Ascending aorta (tissue), 2 donors: ENCODE measurements at places on chromosomes 2 and 18.

- no peak for DNase-seq
Observed at GRCh38 chr2:98310010-98310409, 36.2 kb upstream of the CNGA3 start.

GRCh38 chr18:58547864-58548263 is 81.0 kb downstream of the ALPK2 start:
- DNase-seq, result no peak

- DNase-seq, result no peak
Observed at GRCh38 chr2:65264821-65265670, 37.4 kb downstream of the ACTR2 start.

DNA sequence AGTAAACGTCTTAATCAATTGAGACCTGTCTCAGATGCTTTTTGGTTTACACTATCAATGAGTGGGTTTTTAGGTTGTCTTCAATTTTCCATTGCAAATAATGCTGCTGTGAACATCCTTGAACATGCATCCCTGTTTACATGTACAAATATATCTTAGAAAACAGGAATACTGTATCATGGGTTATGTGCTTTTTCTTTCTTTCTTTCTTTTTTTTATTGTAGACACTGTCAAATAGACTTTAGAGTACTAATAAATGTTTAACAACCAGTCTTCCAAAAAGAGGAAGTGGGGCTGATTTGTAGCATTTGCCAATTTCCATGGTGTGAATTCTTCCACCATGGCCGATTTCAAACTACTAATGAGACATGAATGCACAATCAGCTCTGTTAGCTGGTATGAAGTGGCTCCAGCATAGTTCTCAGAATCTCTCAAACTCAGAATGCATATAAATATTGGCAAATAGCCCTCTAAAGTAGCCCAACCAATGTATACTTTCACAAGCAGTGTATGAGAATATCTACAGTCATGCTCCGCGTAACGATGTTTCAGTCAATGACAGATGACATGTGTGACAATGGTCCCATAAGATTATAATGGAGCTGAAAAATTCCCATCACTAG is 50.3 kb upstream of the B3GNT2 start:
- DNase-seq, result no peak

- DNase-seq, result no peak
Observed at GRCh38 chr18:68147728-68148127, 567.2 kb downstream of the TMX3 start.

- peak; percentile 88 for DNase-seq
Observed at GRCh38 chr2:11155381-11156035, at the start of gene SLC66A3. Gene SLC66A3, plus strand, starts transcription at chr2:11155467. Its CDS starts 80 bp downstream, at chr2:11155547.

GRCh38 chr2:75466708-75467311 is 93.9 kb downstream of the EVA1A start:
- DNase-seq, result no peak

DNA sequence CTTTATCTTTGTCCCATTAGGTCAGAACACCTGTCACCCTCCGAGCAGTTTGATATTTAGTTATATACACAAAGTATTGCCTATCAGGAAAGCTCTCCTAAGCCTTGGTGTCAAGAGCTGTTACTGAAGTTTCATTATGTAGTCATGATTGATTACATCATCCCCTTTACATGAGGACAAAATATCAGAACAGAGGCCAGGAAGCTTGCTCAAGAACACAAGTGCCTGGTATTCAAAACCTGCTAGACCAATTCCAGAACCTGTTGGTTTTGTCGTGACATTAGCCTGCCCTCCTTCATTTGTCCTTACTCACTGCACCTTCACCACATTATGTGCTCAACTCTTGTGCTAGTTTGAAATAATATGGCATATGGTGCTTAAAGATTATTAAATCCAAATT is 377.1 kb downstream of the CDH19 start:
- DNase-seq, result no peak

DNA sequence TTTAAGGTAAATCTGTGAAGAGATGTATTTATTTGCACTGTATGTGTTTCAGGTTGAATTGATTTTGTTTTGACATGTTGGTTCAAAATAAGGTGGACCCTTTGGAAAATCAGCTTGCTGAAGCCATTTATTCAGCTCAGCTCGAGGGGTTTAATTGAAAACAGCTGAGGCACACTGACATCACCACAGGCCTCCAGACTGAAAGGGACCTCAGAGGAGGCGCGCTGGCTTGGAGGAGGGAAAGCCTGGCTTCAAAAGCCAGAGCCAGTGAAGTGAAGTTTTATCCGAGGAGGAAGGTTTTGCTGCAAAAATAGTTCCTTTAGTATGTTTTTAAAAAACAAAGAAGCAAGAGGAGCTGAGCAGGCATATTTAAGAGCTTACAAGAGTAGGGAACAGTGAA is 26.9 kb upstream of the DNMT3A start:
- no peak for DNase-seq

DNA sequence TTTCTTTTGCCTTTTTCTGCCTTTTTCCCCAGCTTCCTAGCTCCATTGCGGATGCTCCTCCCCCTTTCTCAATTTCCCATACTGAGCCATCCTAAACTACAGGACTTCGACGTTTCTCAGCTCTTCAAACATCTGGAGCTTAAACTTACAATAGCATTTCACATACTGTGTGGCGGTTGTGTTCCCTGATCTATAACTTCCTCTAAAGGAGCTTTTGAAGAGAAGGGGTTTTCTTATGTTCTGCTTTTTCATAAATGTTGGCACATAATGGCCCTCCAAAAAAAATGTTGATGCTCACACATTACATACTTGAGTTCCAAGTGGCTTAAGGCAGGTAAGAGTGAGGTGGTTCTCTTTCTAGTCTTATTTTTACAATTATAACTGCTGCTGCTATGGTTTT is 87.4 kb downstream of the RNF144A start:
- DNase-seq, result no peak

GRCh38 chr2:64139956-64140355 is 4.3 kb downstream of the PELI1 start:
- no peak for DNase-seq

- DNase-seq, result no peak
Observed at GRCh38 chr2:145725876-145726275, 1206.0 kb upstream of the ZEB2 start.

GRCh38 chr2:102051692-102052277 is 60.0 kb downstream of the IL1R2 start:
- no peak for DNase-seq

DNA sequence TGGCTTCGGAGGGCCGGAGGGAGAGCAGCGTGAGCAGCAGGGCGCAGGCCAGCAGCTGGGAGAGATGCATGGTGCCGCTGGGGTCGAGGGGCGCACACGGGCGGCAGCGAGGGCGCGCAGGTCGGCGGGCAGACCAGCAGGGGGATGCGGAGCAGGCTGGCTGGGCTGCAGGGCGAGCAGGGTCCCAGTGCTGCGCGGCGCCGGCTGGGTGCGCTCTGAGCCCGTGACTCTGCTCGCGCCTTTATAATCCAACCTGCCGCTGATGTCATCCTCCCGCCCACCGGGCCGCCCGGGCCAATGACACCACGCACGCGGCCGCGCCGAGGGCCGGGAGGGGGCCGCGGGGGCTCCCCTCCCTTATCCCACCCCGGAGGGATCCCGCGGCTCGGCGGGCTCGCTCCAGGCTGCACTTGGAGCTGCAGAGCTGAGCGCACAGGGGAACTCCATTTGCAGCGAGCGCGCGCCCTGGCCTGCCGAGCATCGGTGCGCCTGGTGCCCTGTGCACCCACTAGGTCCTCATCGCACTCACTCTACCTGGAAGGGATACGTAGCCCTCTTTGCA is at the start of gene NPPC:
Gene NPPC (minus strand): TSS at position 217 of the 562 bp plus-strand sequence. CDS start 147 bp downstream, at position 70.
- no peak for DNase-seq

GRCh38 chr2:117703858-117704257 is 110.6 kb upstream of the DDX18 start:
- no peak for DNase-seq

DNA sequence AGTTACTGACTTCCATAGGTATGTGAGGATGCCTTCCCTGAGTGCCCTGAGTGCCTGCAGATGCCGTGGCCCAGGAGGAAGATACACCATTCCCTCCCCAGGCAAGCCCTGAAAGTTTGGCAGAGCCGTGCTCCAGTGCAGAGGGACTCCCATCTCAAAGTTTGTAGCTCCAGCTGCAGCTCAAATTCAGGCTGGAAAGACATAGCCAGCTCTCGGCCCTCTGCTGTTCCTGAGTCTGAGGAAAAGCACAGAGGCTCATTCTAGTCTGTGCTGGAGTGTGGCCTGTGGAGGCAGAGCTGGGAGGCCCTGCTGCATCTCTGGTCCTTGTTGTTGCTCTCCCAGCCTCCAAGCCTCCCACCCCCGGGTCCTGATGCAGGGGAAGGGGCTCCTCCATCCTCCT is 15.9 kb upstream of the TPO start:
- DNase-seq, result no peak

GRCh38 chr2:236176417-236176816 is 8.2 kb upstream of the GBX2 start:
- no peak for DNase-seq

- no peak for DNase-seq
Observed at GRCh38 chr2:114068438-114068837, 178.5 kb downstream of the ACTR3 start.

DNA sequence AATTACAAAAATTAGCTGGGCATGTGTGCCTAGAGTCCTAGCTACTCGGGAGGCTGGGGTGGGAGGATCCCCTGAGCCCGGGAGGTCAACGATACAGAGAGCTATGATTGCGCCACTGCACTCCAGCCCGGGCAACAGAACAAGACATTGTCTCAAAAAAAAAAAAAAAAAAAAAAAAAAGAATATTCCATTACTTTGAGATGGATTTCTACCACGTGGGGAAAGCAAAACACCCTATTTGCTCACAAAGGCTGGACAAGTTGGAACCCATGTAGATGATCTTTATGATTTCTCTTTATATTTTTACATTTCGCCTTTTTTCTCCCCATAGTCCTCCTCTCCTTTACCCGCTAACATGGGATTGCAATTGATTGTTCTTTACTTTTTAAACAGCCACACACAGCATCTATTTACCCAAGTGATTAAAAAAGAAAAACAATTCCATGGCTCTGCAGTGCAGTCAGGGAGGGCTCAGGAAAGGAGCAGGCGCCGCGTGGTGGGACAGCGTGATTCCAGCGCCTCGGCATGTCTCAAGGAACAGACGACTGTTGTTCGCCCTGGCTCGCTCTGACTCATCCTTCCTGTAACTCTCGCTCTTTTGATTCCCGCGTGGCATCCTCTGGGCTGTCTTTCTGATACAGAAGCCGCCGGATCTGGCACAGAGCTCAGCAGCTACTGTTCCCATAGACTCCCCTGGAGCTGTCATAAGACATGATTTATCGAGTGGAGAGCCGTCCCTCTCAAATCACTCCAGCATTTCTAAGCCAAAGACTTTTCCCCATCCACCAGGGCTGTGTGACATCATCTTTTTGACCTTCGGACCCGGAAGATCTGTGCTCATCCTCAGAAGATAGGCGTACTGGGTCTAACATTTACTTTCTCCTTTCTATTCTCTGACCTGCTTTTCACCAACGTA is 230.4 kb upstream of the AGAP1 start:
- DNase-seq, result no peak
